Activated CD8-positive, alpha-beta memory T cell treated with anti-CD3 and anti-CD28 coated beads for 1 hour (primary cell): ENCODE measurements at places on chromosomes 5 and 9.

DNA sequence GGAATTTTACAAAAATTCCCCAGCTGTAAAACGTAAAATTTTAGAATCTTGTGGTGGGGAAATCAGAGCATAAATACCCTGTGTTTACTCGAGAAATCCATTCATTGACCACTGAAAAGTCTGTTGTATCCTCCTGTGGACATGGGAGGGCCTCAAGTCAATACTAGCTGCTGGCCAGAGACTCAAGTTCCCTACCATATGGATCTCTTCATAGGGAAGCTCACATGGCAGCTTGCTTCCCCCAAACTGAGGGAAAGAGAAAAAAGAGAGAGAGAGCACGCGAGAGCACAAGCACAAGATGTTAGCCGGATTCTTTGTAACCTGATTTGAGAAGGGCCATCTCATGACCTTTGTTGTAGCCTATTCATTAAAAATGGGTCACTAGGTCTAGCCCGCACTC, 591.9 kb downstream of the LRRC70 start:
- no peak for DNase-seq

DNA sequence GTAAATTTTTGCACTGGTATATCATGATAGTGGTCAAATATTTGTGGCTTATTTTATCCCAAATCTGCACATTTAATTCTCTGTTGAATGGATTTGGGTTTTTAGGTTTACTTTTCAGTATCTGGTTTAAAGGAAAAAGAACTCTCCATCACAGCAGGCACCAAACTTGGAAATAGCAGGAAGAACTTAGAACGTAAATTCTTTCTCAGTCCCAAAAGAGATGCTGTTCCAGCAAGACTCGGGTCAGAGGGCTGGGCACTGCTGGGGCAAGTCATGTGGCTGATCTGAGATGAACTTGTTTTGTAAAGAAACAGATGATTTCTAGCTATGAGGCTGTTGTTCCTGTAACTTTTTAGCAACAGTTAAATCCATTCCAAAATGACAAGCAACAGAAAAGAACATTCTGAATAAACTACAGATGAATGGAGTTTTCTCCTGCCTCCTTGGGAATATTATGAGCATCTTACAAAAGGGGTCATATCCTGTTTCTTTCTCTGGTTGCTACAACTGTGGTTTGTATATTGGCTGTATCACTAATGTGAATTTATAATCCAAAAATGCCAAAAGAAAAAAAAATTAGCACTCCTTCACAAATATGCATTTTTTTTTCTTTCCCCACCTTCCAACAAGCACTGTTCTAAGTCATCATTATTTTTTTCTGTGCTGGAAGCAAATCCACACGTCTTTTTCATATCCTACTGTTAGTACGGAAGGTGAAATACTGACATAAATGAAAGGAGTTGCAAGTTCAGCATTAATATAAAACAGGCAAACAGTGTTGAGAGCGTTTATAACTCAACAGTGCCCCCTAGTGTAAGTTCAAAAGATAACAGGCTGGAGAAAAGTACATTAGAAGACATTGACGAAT, 31.1 kb downstream of the OR2K2 start:
- DNase-seq: no peak

GRCh38 chr5:121503111-121503840, 348.4 kb upstream of the FTMT start:
- no peak for DNase-seq

DNA sequence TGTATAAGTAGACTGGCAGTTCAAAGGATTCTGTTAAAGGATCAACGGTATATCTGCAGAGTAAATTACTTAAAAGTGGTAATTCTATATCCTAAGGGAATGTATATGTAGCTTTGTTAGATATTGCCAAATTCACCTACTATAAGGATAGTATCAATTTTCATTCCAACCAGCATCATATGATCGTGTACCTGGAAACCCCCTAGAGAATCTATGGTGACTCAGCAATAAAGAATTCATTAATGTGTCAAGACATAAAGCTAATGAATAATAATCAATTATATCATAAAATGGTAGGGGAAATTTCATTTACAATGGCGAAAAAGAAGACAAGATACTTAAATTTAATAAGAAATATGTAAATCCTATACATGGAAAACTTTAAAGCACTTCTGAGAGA, 234.1 kb upstream of the ACTBL2 start:
- DNase-seq: no peak

DNA sequence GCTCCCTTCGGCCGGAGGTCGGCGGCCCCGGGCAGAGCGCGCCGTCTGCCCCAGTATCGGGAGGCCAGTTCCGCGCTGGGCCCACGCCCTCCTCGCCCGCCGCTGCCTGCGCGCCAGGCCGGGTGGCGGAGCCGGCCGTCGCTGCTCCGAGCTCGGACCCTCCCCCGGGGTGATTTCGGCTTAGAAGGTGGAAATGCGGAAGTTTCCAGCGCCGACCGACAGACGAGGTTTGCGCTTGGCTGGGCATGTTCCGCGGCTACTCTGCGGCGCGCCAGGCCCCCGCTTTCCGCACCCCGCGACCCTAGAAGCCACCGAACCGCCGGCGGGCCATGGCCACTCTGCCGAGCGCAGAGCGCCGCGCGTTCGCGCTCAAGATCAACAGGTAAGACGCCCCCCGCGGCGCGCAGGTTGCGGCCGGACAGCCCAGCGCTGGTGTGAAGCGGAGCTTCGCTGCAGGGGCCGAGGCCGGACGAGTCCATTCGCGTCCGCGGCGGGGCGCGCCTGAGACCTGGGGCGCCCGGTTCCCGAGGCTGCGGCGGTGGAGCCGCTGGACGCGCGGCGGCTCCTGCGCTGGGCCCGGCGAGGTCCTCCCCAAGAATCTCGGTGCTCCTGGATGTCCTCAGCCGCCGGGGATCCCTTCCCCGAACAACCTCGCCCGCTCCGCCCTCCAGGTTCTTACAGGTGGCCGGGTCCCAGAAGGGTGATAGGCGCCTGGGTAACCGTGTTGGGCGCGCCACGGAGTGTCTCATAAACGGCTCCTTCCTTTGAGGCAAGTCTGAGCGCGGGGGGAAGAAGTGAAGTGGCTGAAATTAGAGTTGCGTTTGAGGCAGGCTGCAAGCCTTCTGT, at the start of gene DOCK8:
Gene DOCK8 (plus strand): TSS at position 218 of the 846 bp plus-strand sequence. CDS start 112 bp downstream, at position 330.
- DNase-seq: peak; percentile 28

GRCh38 chr5:16934123-16934522, 2.0 kb downstream of the MYO10 start:
- DNase-seq: no peak
